ENCODE measurements at places on chromosomes 1 and 21.

DNA sequence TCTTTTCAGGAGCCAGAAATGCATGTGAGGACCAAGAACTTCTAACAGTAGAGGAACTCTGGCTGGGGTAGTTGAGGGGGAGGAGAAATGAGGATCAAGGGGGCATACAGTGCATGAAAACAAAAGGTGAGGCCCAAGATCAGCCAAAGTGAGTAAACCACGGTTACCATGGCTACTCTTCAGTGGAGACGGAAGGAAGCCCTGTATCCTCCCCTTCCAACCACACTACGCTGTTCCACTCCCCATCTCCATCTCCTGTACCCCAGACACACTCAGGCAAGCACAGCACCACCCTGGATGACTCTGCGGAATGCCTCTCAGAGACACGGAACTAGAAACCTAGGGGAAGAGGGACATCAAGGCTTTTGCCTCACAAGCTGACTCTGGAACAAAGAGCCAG is 157.6 kb upstream of the CAMK1G start:
- DNase-seq, result no peak

- DNase-seq, result no peak
Measured at GRCh38 chr1:38997034-38997900, 6.2 kb downstream of the AKIRIN1 start.

DNA sequence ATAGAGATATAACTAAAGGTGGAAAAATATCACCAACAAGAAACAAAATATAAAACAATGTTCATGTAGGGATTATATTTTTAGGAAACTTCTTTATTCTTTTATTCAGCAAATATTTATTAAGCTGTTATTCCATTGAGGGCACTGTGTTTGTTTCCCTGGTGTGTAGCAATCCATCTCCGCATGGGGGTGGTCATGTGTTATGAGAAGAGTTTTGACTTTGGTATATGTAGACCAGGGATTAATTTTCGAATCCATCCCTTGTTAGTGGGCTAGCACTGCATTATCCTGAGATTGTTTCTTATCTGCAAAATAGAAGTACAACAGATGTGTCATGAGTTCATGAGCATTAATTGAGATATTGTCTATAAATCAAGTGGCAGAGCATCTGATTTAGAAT is 190.2 kb upstream of the LRRC7 start:
- DNase-seq, result no peak

- no peak for DNase-seq
Measured at GRCh38 chr1:241560849-241561187, 28.6 kb downstream of the KMO start.

- DNase-seq, result peak; percentile 74
Measured at GRCh38 chr1:111864862-111865261, 109.2 kb downstream of the DDX20 start.

- DNase-seq, result no peak
Measured at GRCh38 chr1:229185963-229186362, 84.9 kb upstream of the RAB4A start.

GRCh38 chr1:198761859-198762616 is 123.2 kb downstream of the PTPRC start:
- no peak for DNase-seq

DNA sequence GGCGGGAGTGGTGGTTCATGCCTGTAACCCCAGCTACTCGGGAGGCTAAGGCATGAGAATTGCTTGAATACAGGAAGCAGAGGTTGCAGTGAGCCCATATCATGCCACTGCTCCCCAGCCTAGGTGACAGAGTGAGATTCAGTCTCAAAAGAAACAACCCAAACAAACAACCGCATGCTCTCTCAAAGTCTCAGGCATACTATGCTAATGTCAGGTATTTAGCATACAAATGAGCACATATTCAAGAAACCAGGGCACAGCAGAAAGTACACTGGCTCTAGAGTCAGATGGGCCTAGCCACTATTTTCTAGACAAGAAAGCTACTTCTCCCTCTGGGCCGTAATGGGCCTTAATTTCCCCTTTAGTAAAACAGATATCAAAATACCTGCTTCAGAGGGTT is 55.0 kb downstream of the ELAVL4 start:
- peak; percentile 29 for DNase-seq

GRCh38 chr1:2413495-2414296 is 1.3 kb upstream of the PEX10 start:
- no peak for DNase-seq

DNA sequence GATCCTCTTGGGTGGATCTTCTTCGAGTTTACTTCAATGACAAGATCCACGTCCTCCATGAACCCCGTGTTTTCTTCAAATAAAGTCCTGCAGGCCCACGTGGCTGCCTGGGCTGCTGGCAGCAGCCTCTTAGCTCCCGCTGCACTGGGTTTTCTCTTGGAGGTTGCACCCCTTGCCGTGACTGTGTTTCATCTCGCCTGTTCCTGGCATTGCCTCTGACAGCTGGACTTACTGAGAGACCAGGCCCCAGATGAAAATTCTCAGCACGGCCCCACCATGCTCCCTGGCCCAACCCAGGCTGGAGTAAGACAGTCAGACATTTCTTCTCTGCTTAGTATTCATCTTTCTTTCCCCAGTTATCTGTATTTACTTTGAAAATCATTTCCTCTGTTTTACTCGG is 274.8 kb upstream of the RUNX1 start:
- DNase-seq, result no peak

- no peak for DNase-seq
Measured at GRCh38 chr1:168121401-168122011, 15.2 kb downstream of the GPR161 start.

DNA sequence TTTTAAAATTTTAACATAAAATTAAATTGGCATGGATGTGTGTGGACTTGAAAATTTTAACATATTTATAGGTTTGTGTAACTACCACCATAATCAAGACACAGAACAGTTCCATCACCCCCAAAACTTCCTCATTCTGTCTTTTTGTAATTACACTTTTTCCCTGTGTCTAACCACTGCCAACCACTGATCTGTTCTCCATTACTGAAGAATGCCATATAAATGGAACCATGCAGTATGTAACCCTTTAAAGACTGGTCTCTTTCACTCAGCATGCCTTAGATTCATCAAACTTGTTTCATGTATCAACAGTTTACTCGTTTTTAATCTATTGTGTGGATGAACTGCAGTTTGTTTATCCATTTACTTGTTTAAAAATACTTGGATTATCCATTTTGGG is 13.0 kb upstream of the AHCYL1 start:
- DNase-seq, result no peak

DNA sequence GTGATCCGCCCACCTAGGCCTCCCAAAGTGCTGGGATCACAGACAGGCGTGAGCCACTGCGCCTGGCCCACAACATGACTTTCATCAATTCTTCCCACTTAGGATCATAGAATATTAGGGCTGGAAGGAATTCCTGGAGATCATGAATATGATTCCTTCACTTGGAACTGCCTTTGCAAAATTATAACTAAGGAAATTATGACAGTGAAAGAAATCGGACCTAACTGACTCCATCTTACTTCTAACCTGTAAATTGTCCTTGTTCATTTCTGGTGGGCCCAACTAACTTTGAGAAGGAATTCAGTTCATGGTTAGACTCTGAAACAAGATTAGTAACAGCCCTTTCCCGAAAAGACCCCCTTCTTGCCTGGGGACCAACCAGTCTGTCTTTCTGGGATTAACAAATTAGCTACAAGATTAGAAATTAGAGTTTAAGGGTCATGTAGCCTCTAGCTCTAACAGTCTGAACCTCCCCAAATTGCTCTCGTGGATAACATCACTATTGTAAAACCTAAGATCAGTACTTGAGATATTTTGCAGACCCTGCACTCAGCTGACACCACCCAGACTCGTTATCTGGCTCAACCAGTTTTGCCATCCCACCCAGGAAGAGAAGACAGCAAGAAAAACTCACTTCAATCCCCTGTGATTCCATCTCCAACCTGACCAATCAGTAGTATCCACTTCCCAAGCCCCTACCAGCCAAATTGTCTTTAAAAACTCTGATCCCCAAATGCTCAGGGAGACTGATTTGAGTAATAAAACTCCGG is 14.7 kb downstream of the ZBTB8OS start:
- no peak for DNase-seq

DNA sequence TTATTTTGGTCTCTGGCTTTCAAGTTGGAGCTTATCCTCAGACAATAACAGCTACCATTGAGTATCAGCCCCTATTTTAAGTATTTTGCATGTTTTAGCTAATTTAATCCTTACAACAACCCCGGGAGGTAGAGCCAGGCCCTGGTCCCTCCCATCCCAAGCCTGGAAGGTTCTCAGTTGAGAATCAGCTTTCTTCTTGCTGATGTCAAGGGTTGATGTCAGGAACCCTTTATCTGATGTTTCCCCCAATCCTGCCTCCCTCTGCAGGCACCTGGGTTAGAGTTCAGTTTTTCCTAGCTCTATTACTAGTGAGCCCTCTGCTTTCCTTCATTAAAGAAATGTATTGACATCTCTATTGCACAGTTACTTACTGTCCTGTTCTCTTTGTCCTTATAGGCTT is 3.6 kb upstream of the SVBP start:
- DNase-seq, result no peak

DNA sequence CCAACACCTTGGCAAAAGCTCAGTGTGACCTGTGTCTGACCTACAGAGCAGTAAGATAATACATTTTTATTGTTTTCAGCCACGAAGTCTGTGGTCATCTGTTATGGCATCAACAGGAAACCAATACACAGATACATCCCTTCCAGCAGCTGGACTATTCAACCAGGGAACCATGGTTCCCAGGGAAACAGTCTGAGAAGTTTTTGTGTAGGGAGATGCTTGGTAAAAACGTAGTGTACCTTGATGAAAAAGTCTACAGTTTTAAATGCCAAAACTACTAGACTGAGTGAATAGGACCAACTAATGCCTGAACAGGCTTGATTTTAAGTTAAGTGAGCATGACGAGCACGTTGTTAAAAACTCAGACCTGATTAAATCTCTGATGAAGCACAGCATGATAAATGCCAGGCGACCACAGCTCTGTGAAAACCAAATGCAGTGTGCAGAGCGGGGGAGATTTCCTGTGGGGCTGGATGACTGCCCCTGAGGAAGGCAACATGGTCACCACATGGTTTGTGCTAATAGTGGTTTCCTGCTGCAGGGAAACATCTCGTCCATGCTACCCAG is 228.9 kb downstream of the TNR start:
- no peak for DNase-seq

DNA sequence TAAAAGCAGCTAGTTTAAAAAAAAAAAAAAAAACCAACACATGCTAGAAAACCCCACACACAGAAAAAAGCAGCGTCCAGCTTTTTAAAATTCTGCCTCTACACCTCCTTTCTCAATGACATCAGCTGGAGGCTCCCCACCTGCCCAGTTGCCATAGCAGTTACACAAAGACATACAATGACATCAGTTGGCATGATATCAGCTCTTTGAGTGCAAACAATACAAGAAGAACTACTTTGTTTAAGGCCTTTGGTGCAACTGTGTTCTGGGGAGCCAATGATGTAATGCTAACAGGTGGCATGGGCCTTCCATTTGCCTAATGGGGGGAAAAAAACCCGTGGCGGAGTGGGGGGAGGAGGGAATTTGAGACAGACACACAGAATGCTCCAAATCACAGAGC is 32.9 kb downstream of the DUSP10 start:
- DNase-seq, result no peak

DNA sequence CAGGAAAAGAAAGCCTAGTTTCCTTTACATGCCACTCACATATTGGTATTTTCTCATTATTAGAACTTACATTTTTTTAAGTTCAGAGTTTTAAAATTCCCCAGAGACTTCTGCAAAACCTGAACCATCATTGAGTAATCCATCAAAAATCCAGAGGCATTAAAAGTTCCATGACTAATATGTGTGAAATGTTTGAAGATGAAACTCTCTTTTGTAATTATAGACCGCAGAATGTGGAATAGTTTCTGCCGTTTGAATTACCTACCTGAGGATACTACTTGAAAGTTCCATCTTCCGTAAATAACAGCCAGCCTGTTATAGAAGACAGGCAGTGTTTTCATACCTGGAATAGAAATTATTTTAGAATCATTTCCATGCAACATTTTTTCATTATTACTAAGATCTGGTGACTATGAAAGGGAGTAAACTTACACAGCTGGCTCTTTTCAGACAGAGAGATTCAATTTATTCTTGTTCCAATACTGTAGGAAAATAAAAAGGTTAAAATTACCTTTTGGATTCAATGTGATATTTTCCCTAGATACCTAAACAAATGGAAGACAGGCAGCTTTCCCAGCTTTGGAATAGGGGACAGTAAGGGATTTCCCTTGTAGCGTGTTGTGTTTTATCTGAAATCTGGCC is 131.4 kb downstream of the ST6GALNAC5 start:
- no peak for DNase-seq

- DNase-seq, result no peak
Measured at GRCh38 chr1:244920911-244921761, 56.8 kb upstream of the HNRNPU start.

DNA sequence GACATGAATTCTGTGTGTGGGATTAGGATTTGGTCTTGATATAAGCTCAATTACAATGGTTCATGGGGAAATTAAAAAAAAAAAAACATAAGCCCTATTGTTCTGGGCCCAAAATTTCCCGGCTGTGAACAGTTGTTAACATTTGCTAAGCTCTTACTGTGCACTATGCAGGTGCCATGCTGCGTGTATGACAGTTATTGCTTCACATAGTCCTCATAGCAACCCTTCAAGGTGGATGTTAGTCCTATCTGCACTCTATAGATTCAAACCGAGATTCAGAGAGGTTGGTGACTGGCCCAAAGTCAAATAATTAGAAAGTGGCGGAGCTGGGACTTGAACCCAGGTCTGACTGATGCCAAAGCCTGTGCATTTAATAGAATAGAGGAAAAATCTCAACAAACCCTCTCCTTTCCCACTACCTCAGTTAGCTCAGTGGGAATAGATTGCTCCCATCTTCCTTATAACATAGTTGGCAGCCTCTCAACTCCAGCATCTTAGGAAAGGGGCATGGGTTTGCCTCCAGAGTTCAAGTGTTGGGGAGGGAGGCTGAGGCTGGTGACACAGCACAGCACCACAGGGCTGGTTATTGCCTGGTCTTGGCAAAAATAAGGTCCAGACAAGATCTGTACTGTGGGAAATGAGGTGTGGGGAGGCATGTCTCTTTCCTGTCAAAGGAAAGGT is 55.0 kb upstream of the GCLM start:
- no peak for DNase-seq

DNA sequence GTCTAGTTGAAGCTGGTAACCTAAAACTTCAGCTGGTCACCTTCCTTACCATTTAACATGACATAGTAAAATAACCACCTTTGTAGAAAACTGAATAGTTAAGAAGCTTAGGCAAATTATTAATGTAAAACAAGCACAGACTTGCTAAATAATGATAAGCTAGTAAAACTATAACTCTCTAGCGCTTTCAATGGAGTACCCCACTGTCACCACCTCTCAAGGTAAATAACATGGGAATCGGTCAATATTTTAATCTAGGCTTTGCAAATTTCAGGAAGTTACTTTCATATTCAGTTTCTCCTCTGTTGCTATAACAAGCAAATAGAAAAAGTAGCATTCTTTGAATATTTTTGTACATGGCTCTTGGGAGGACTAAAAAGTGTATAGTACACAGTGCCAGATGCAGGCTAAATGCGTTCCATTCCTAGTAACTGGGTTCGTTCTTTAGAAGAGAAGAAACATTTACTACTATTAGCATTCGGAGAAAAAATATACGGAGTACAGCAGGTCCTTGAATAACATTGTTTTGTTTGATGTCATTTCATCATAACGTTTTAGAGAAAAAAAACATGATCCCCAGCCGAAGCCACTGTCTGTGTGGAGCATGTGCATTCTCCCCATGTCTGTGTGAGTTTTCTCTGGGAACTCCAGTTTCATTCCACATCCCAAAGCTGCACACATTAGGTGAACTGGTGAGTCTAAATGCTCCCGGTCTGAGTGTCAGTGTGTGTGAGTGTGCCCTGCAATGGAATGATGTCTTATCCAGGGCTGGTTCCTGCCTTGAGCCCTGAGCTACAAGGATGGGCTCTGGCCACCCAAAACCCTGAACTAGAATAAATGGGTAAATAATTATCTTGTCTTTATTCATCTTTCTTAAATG is 52.5 kb downstream of the EPRS1 start:
- no peak for DNase-seq
